ENCODE measurements at places on chromosomes 4 and X.

DNA sequence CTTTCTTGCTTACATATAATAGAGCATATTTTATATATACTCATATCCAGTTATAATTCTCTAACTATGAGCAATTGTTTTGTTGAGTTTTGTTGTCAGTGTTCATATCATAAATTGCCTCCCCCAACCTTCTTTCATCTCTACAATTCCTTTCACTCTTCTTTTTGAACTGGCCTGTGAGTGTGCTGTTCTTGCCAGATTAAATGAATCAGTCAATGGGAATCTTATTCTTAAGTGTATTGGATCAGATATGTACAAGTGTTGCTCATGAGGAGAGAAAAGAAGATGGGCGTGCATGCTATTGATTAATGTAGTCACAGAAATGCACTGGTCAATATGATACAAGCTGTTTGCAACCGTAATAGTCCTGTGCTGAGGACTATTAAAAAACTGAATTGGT lies 728.1 kb upstream of the MAGEB2 start:
- no peak for DNase-seq

- no peak for DNase-seq
Measured at GRCh38 chrX:3134316-3134945, 93.2 kb downstream of the ARSF start.

GRCh38 chr4:102478186-102478585 lies 23.0 kb upstream of the NFKB1 start:
- no peak for DNase-seq

- no peak for DNase-seq
Measured at GRCh38 chrX:136802515-136802914, 21.8 kb upstream of the ARHGEF6 start.

DNA sequence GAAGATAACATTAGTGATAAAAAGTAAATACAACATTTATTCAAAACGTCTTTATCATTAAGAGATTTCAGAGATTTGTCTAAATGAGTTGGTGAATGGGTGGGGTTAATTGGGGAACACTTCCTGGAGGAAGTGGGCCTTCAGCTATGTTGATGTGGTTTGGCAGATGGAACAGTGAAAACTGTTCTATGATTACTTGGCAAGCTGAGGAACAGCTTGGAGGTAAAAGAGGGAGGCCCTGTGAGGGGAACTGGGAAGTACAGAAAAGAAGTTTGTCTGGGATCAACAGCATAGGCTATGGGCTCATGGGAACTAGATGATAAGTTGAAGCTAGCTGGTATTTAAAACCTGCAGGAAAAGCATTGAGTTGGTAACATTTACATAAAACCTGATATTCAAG lies 26.0 kb downstream of the OCRL start:
- no peak for DNase-seq

DNA sequence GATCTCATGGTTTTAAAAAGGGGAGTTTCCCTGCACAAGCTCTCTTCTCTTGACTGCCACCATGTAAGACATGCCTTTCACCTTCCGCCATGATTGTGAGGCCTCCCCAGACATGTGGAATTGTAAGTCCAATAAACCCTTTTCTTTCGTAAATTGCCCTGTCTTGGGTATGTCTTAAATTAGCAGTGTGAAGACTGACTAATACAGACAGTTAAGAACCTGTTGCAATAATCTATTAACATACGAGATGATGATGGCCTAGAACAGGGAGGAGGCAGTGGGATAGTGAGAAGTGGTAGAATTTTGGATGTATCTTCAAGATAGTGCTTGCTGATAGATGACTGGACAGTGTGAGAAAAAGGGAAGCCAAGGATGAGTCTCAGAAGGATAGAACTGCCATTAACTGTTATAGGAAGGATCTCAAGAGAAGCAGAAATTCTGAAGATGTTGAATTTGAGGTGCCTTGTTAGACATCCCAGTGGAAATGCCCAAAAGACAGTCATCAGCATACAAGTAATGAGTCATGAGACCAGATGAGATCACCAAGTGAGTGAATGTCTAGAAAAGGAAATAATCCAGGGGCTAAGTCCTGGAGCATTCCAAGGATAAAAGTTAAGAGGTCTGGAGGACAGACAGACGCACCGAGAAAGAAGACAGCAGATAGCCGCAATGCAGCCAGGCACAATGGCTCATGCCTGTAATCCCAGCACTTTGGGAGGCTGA lies 38.8 kb upstream of the UGDH start:
- no peak for DNase-seq

DNA sequence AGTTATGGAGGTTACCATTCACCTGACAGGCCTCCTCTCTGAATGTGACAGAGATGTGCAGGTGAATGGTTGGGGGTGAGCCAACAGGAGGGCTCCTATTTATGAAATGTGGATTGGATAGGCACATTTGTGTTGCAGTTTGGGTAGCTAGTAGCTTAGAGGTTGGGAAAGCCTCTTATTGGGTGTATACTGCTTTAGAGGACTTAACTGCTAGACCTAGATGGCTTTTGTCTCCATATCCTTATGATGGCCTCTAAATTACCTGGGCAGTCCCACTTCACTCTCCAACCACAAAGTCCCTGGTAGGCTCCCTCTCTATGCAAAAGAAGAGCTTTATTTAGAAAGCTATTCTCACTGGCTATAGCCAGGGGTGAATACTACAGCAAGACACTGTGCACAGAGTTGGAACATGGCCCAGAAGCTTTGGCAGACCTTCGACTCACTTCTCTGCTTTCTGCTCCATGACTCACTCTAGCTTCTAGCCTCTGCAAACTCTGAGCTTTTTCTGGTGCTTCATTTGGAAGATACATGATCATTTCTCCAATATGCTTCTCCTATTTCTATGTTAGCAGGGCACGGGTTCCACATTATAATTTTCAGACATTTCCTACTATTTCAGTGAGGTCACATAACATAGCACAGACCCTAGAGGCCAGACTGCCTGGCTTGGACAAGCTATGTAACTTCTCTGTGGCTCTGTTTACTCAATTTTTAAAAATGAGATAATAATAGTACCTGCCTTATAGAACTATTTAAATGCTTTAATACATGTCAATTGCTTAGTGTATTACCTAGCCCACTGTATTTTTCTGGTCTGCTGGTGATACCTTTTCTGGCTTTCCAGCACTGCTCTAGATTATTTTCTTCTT lies 6.0 kb upstream of the VGLL1 start:
- no peak for DNase-seq

GRCh38 chr4:63901304-63901703 lies 507.9 kb downstream of the TECRL start:
- no peak for DNase-seq

DNA sequence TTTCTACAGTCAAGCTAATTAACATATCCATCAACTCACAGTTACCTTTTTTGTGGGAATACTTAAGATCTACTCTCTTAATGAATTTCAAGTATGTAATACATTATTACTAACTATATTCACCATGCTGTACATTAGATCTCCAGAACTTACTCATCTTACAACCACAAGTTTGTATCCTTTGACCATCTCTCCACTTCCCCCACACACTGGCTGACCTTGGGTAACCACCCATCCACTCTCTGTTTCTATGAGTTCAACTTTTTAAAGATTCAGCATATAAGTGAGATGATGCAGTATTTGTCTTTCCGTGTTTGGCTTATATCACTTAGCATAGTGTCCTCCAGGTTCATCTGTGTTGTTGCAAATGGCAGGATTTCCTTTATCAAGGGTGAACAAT lies 30.5 kb upstream of the MAGED1 start:
- no peak for DNase-seq
